ENCODE measurements at places on chromosomes 11 and 22. TPM values are rescaled to one million over a fixed set of nuclear protein-coding genes. Genes with fewer than 3 reads are reported as not detected.

The KCNK7 gene
- not detected for total RNA-seq

The SMIM38 gene
- total RNA-seq: 0.30 TPM

The PATE4 gene
- not detected for total RNA-seq

The C11orf52 gene
- total RNA-seq: 1.4 TPM

The PARVG gene
- total RNA-seq: not detected

The CCDC116 gene
- total RNA-seq: 0.38 TPM

The ZP1 gene
- not detected for total RNA-seq

The MMP7 gene
- total RNA-seq: not detected

GRCh38 chr11:907668-908067 is 2.9 kb downstream of the CHID1 start:
- no peaks in the 10 kb centered on the region for H3K27me3 ChIP-seq
- DNase-seq: no peak
- no peak overlapping the region for H3K4me3 ChIP-seq
- no peak overlapping the region for H3K27ac ChIP-seq
- no peaks in the 10 kb centered on the region for H3K4me1 ChIP-seq

DNA sequence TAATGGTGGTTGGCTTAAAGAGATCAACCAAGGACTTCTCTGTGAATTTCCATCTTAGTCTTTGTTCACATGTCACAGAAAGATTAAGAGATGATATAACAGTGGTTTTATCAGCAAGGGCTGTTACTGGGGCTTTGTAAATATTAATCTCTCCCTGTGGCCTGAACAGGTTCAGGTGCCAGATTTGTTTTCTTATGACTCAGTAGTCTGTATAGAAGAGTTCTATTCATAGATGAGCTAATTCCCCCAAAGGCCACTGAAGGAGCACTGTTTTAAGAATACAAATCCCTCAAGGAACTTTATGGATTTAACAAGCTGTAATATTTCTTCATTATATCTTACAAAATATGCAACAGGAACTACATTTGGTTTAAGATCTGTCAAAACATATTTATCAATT is 50.4 kb downstream of the TCP11L1 start:
- no peaks in the 10 kb centered on the region for H3K27me3 ChIP-seq
- peaks cover 15% of the 10 kb centered on the region for H3K36me3 ChIP-seq
- no peak overlapping the region for H3K27ac ChIP-seq
- H3K4me1 ChIP-seq: no peaks in the 10 kb centered on the region
- no peak for DNase-seq

DNA sequence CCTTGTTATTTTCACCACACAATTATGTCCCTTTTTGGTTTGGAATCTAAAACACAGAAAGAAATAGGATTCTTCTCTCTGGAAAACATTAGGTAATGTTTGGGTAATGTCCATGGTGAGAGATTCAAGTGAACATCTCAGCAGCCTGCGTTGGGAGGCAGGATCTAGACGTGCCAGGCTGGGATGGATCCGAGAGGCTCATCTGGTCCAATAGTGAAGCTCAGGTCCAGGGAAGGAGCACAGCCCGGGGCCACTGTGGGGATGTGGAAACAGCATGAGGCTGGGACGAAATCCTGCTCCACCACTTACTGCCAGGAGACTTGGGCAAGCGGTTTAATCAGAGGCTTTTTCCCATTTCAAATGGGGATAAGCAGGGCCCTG is 109.9 kb downstream of the CSNK2A3 start:
- H3K27ac ChIP-seq: no peak overlapping the region
- no peaks in the 10 kb centered on the region for H3K4me1 ChIP-seq
- H3K4me3 ChIP-seq: no peak overlapping the region
- H3K36me3 ChIP-seq: no peaks in the 10 kb centered on the region
- no peaks in the 10 kb centered on the region for H3K27me3 ChIP-seq

DNA sequence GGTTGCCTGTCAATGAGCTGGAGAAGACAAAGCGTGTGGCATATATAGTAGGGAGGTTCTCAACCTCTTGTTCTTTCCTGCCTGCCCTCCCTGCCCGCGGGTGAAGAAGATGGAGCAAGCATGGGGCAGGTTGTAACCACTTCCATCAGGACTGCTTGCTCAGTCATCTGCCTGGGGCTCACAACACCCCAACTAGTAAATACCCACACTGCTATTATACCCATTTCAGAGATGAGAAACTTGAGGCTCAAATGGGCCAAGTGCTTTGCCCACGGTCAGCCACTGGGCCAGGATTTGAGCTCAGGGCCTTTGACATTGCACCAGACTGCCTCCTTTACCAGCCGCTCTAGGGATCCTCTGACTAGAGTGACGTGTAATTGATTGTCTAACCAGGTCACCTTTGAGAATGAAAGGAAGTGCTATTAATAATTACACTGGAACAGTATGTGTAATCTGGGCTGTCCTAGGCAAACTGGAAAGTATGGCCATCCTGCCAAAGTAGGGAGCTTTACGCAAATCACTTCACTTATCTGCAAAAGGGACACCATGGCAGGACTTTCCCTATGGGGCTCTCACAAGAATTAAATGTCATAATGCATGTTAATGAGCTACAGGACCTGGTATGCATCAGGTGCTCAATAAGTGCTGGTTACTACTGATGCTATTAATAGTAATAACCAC is 2.8 kb upstream of the CDC42EP1 start:
- DNase-seq: no peak
- peaks cover 18% of the 10 kb centered on the region for H3K4me1 ChIP-seq
- no peaks in the 10 kb centered on the region for H3K27me3 ChIP-seq
- H3K36me3 ChIP-seq: no peaks in the 10 kb centered on the region

DNA sequence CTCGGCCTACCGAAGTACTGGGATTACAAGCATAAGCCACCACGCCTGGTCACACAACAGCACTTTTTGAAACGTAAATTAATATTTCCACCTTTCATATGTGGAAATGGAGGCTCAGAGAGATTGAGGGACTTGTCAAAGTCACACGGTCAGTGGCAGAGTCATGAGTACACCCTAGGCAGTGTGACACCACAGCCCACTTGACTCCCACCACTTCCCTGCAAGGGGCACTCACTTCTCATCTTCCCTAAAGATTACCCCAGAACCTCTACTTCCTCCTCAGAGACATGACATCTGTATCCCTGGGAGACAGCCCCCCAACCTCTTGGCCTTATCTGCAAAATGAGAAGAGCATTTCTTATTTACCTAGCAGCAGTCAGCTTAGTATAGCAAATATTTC is 16.5 kb upstream of the MYOD1 start:
- DNase-seq: no peak
- peaks cover 2% of the 10 kb centered on the region for H3K36me3 ChIP-seq
- H3K27ac ChIP-seq: no peak overlapping the region
- no peak overlapping the region for H3K4me3 ChIP-seq

GRCh38 chr11:100961633-100962032 is 168.0 kb downstream of the PGR start:
- no peak for DNase-seq
- no peaks in the 10 kb centered on the region for H3K4me1 ChIP-seq
- no peak overlapping the region for H3K4me3 ChIP-seq
- H3K27ac ChIP-seq: no peak overlapping the region

DNA sequence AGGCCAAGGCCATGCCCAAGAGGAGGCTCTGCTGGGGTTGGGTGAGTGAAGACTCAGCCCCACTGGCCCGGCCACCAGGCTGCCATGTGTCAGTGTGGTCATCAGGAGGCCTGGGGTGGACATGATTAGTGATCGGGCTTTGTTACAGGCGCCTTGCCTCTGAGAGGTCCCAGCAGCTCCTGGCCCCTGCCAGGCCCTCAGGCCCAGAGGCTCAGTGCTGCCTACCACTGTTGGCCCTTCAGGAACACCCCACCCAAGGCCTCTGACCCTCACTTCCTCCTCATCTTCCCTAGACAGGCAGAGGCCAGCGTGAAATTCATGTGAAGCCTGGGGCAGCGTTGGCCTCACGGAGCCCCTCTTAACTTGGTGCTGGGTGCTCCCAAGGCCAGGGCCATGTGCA is 2.2 kb downstream of the MRPL23 start:
- H3K27me3 ChIP-seq: no peaks in the 10 kb centered on the region
- H3K36me3 ChIP-seq: no peaks in the 10 kb centered on the region
- no peak for DNase-seq
- H3K4me1 ChIP-seq: peaks cover 2% of the 10 kb centered on the region

GRCh38 chr11:111439901-111440300 is 60.8 kb upstream of the POU2AF1 start:
- no peak for DNase-seq
- no peaks in the 10 kb centered on the region for H3K4me1 ChIP-seq
- H3K27me3 ChIP-seq: no peaks in the 10 kb centered on the region
- H3K36me3 ChIP-seq: no peaks in the 10 kb centered on the region

GRCh38 chr11:41659985-41660384 is 200.5 kb upstream of the LRRC4C start:
- H3K27ac ChIP-seq: no peak overlapping the region
- H3K36me3 ChIP-seq: no peaks in the 10 kb centered on the region
- no peaks in the 10 kb centered on the region for H3K4me1 ChIP-seq
- peaks cover 4% of the 10 kb centered on the region for H3K27me3 ChIP-seq
- DNase-seq: no peak

- peaks cover 2% of the 10 kb centered on the region for H3K36me3 ChIP-seq
- DNase-seq: no peak
- no peak overlapping the region for H3K4me3 ChIP-seq
- H3K4me1 ChIP-seq: no peaks in the 10 kb centered on the region
These were observed 160.9 kb downstream of the TBC1D22A start for GRCh38 chr22:46923394-46923793.

- no peak for DNase-seq
- no peaks in the 10 kb centered on the region for H3K27me3 ChIP-seq
- H3K27ac ChIP-seq: no peak overlapping the region
- H3K36me3 ChIP-seq: no peaks in the 10 kb centered on the region
- no peak overlapping the region for H3K4me3 ChIP-seq
These were observed 19.3 kb downstream of the SBF2 start for GRCh38 chr11:10274726-10275125.

DNA sequence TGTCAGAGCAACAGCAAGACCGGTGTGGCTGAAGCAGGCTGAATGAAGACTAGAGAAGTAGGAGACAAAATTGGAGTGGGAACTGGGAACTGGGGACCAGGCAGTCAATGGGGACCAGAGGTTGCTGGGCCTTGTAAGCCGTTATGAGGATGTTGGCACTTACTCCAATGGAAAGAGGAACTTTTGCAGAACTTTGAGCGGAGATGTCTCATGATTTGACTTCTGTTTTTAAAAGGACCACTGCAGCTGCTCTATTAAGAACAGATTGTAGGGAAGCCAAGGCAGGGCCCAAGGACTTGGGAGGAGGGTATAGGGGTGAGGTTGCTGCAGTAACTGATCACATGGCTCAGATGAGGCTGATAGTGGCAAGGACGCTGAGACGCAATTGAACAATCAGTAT is 34.2 kb downstream of the IL18 start:
- H3K27ac ChIP-seq: no peak overlapping the region
- H3K4me3 ChIP-seq: no peak overlapping the region
- no peak for DNase-seq

GRCh38 chr11:134017511-134018430 is 51.1 kb upstream of the JAM3 start:
- H3K4me3 ChIP-seq: no peak overlapping the region
- H3K27me3 ChIP-seq: peaks cover 17% of the 10 kb centered on the region
- H3K4me1 ChIP-seq: no peaks in the 10 kb centered on the region
- no peak for DNase-seq
- H3K36me3 ChIP-seq: no peaks in the 10 kb centered on the region

- H3K27me3 ChIP-seq: no peaks in the 10 kb centered on the region
- H3K4me1 ChIP-seq: no peaks in the 10 kb centered on the region
- H3K4me3 ChIP-seq: no peak overlapping the region
- H3K36me3 ChIP-seq: no peaks in the 10 kb centered on the region
- no peak for DNase-seq
- no peak overlapping the region for H3K27ac ChIP-seq
These were observed 16.6 kb downstream of the OR10D3 start for GRCh38 chr11:124199702-124200101.

GRCh38 chr11:94546886-94547285 is 3.2 kb downstream of the FUT4 start:
- no peaks in the 10 kb centered on the region for H3K4me1 ChIP-seq
- DNase-seq: no peak
- no peak overlapping the region for H3K4me3 ChIP-seq
- no peaks in the 10 kb centered on the region for H3K27me3 ChIP-seq

All from SJCRH30 (cell line).